Neuronal stem cell (in vitro differentiated cells): ENCODE measurements at places on chromosomes 5 and 9.

DNA sequence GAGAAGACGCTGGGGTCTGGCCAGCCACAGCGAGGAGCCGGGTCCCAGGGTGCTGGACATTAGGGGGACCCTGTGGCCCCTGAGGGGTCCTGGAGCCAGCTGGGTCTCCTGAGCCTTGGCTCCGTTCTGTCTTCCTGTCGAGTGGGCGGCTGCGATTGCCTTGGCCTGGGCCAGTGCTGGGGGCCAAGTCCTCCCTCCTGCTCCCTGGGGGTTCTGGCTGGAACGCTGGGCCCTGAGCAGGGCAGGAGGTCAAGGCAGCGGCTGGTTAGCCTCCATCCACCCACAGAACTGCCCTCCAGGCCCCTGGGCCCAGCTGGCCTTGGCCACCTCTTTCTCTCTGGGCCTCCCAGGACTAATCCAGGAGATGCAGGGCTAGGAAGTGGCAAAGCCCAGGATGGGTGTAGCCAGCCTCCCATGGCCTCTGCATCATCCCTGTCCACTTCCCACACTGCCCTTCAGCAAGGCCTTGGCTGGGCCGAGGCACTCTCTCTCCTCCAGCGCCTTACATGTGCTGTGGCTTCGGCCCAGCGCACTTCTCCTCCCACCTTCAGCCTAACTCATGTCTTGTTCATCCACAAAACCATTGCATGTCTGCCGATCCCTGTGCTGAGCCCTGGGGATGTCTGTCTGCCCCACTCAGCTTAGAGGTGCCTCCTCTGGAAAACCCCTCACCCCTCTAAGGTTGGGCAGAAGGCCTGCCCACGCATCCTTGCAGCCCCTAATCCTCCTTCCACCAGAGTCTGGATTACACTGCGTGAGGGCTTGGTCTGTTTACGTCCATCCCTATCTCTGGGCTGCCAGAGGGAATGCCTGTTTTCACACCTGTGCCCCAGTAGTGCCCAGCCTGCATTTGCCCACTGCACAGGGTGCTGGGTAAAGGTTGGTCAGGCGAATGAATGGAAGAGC is 5.0 kb downstream of the LAMC3 start:
- DNase-seq: no peak

GRCh38 chr9:133715295-133715865 is 22.8 kb downstream of the SARDH start:
- DNase-seq: no peak

DNA sequence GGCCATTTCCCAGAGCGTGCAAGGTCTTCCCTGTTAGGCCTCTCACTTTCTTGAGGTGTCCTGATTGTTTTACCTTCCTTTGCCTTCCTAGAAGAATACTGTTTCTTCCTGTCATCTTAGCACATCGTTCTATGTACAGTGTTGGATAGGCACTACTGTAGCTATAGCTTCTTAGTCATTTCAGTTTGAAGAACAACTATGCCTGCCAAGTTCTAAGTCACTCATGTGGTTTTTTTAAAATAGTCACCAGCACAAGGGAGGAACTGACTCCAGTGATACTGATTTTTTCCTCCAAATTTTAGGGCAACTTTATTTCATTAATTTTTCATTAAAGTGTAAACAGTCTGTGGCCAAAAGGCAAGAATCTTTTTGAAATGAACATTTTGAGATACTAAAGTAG is 122.4 kb upstream of the NR5A1 start:
- DNase-seq: no peak

DNA sequence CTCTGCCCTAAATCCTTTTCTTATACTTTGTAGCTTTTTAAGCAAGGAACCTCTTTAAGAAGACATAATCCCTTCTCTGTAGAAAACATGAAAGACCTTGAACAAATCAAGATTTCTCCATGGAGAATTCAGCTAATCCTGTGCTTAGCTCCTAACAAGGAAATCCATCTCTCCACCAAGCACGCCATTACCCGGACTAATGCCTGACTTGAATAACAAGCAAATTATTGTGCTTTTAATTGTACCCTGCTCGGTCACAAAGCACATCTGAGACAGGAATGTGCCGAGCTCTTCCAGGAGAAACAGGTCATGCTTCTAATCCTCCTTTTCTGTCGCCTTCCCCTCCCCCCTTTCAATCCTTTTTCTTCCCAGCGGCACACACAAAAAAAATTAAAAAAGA is 141.3 kb downstream of the PSAT1 start:
- DNase-seq: peak; percentile 85

GRCh38 chr9:69572611-69573010 is 99.6 kb downstream of the APBA1 start:
- no peak for DNase-seq
